Endothelial cell of umbilical vein (primary cell): ENCODE measurements at places on chromosomes 2 and 18. TPM values are rescaled to one million over a fixed set of nuclear protein-coding genes. Genes with fewer than 3 reads are reported as not detected.

DNA sequence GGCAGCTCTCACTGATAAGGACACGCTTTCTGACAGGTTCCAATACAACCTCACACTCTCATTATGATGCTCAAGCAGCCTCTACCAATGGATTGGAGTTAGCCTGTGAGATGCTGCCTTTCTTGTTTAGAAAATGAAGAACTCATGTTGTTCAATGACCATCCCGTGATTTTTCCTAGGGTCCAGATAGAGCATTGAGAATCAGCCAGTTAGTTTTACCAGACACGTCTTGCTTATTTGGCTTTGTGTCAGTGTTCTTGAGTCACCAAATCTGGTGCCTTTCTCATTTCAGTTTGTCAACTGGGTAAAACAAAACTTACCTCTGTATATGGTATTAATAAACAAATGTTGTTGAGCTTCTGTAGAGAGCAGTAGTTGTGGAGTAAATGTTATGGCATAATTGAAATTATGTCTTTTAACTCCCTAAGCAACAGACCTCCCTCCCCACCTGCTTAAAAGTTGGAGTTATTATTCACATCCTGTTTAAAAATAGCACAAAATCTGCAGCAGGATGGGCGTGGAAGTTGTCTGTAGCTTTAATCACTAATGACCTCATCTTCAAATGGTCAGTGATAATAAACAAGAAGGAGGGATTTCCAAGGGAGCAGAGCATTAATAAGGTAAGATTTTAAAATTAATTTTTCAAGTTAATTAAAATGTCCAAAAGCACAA, 167.3 kb downstream of the HRH4 start:
- DNase-seq, result peak; percentile 21

GRCh38 chr2:43934567-43934966, 61.2 kb downstream of the LRPPRC start:
- DNase-seq, result no peak

GRCh38 chr2:132804051-132804450, 134.0 kb upstream of the LYPD1 start:
- peak; percentile 4 for DNase-seq

DNA sequence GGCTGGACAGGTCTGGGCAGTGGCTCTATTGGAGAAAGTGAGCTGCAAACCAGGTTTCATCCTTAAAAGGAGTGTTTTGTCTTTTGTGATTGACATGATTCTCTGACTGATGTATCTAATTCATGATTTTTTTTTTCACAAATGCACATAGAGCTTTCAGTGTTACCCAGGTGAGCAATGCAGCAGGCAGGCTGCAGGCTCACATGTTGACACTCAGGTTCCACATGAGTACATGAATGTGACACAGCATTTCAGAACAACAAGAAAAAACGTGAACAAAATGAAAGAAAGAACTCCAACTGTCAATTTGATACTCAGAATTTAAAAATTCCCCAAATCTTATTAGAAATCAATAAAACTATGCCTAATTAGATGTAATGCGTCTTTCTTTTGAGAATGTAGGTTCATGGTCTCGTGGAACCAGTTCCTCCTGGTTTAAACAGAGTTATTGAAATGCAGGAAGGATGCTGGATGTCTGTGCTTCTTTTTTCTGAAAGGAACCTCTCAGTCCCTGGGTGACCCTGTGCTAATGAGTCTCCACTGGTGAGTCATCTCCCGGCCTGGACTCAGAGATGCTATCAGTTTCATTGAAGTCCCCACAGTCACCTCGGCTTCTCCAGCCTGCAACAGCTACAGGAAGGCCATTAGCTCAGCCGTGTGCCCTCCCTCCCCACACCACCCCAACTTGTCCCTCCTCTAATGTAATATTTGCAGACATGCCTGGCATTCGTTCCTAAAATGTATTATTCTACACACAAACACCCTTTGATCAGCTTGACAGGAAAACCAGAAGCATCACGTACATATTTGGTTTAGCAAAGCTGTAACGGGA, 430.4 kb downstream of the LPIN1 start:
- peak; percentile 49 for DNase-seq

ZNF804A gene
- 0.90 TPM in 1 of 2 replicates, not detected in the other for total RNA-seq
